Activated naive CD4-positive, alpha-beta T cell (primary cell): ENCODE measurements at places on chromosomes 2 and 18.

DNA sequence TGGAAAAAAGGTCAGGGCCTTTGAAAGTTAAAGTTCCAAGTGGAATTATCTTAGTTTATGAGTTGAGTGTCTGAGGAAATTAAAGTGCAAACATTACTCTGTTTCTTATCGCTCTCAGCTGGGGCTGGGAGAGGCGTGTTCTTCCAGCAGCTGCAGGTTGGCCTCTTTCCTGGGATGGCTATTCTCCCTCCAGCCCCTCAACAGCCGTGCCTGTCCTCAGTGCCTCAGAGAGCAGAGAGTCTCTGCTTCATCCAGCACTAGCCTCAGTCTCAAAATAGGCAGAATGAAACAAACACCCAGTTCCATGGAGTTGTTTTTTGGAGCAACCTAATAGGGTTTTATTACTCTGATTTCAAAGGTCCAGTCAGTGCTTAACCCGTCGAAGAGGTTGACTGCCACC, 298.1 kb downstream of the GALR1 start:
- no peak for DNase-seq

GRCh38 chr2:186220409-186220808, 265.7 kb upstream of the ZC3H15 start:
- no peak for DNase-seq

DNA sequence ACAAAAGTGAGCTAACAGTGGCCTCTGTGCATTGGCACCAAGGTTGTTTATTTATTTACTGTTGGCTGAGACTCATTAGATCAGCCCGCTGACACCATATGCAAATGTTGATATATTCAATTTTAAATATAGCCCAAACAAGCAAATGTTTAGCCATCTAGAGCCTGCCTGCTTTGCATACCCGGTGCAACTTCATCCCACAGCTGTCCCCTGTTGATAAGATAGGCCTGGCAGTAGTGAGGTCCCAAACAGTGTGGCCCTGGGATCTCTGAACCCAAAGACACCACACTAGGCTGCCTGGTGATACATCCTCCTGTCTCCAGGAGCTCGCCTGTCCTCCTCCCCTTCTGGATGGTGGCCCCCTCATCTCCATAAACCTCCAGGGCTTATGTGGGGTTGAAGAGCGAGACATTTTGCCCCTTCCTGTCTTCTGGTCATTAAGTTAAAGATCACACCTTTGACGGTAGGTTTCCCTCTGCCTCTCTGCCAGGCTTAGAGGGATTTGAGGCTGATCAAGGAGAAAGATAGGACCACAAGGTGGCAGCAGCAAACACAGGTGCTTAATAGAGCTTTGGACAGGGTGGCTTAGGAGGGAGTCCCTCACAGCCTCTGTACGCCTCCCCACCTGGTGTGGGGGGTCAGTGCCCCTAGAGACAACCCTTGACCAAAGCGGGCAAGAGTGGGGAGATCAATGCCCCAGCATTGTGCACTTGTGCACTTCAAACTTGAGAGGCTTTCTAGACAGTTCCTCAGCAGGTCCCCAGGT, 23.7 kb upstream of the MYO5B start:
- no peak for DNase-seq

DNA sequence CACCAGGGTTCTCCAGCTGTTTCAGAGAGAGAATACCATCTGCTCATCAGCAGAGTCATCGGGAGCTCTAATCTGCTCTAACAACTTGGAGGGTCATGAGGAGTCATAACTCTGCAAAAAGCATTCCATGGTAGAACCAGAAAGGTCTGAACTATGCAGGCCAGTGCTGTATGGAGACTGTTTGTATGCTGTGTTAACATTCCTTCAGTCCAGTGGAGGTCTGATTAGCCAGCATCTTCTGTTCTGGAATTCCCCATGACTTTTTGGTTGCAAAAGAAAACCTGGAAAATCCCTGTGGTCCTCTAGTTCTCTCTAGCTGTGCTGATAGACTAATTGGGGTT, 9.4 kb upstream of the ITGB6 start:
- DNase-seq = no peak

GRCh38 chr2:234536178-234536965, 39.5 kb upstream of the ARL4C start:
- no peak for DNase-seq

DNA sequence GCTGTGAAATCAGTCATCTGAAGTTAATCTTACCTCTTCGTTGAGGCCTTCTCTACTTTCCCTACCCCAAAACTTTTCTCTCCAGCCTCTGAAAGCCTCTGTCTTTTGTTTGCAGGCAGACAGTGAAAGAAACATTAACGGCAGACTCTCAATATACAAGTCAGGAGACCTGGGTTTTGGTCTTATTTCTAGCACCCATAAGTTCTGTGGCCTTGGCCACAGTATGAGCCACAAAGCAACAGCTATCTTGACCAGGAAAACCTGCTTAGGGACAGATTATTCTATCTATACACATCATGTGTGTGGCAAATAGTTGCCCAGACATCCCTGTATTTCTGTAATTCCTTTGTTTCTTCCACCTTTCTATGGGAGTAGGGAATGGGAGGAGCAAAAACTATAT, 318.3 kb downstream of the AGPS start:
- DNase-seq = no peak

DNA sequence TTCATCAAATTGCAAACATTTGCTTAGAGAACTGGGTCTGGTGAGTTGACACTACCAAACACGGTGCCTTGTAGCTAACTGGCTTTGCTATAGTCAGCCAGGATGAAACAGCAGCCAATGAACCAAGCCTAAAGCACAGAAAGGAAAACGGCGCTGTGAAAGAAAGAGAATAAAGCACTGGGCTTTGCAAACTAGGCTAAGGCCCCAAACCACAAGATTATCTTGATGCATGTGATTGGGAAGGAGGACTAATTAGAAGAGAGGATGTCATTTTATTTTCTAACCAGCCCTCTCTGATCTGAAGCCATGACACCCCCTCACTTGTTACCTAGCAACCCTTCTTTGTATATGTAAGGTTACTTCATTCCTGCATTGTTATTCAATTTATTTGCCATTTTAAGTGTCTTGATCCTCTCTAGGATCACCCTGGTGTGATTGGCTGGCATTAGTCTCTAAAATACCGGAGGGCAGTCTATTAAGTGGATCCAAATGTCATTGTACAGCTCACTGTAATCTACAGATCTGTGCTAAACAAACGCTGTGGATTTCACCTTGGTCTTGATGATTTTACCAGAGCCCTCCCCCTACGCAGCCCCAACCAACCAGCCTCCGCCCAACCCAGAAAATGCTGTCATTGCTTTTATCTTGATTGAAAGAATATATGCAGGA, 395.4 kb upstream of the ACVR2A start:
- DNase-seq = no peak
